ENCODE measurements at places on chromosomes 3 and 15. TPM values are rescaled to one million over a fixed set of nuclear protein-coding genes. Genes with fewer than 3 reads are reported as not detected.

Gene DUOX2
- 0.05 TPM for total RNA-seq

Gene CHRFAM7A
- 2.4 TPM for total RNA-seq

Gene HTR3D
- total RNA-seq, result not detected

- no peak for DNase-seq
Measured at GRCh38 chr15:100596792-100597191, 5.2 kb downstream of the LINS1 start.

Gene SLCO2A1
- 18.0 TPM for total RNA-seq

DNA sequence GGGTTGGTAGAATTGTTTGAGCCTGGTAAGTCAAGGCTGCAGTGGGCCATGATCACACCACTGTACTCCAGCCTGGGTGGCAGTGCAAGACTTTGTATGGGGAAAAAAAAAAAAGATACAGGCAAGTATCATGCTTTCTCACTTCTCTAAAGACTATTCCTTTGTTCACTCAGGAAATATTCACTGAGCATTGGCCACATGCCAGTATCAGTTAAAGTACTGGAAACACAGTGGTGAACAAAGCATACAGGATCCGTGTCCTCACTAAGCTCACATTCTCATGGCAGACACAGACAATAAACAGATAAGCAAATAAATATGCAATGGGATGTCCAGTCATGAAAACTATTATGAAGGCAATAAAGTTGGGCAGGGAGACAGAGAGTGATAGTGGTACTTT is 5.1 kb upstream of the MTHFS start:
- DNase-seq, result no peak

Gene PLA2G4D
- not detected for total RNA-seq

All from left ventricle myocardium inferior (tissue), 1 donor.